ENCODE measurements at places on chromosomes 3 and 15.
A peak's percentile ranks its signal among the peaks of the same experiment; 100 is the strongest.

GRCh38 chr3:190593075-190593474 is 79.2 kb downstream of the IL1RAP start:
- no peak overlapping the region for H3K4me3 ChIP-seq
- no peaks in the 10 kb centered on the region for H3K36me3 ChIP-seq
- DNase-seq, result no peak

DNA sequence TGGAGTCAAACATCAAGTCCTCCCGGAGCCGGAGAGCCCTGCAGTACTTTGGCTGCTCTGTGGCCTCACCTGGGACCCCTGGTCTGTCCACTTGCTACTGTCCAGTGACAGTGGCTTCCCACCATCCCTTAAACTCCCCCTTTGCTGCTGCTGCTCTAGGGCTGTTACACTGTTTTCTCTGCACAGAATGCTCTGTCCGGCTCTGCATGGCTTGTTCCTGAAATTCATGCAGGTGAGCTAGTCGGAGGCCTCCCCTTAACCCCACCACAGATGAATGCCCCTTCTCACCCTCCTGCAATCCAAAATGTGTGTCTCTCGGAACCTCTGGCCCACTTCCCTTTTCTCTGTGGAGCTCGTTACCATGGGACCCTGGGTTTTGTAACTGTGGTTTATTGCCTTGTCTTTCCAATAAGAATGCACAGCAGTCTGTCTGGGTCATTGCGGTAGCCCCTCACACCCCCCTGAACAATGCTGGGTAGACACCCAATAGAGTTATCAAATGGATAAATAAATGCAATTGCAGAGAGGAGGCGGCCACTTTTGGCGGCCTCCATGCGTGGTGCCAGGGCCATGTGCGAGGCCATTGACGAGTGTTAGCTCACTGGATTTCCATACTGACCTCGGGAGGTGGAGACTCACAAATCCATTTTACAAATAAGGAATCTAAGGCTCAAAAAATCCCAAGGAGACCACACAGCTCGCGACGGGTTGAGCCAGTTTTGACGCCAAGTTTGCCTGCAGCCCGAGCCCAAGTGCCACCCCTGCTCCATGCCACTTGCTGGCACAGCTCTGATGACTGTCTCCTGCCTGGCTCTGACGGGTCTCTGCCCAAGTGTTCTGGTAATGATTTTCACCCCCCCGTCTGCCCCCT is 48.5 kb downstream of the RGMA start:
- no peak overlapping the region for H3K4me3 ChIP-seq
- DNase-seq, result no peak
- H3K27me3 ChIP-seq, result no peaks in the 10 kb centered on the region
- H3K4me1 ChIP-seq, result no peaks in the 10 kb centered on the region

- H3K4me1 ChIP-seq, result peaks cover 9% of the 10 kb centered on the region
- no peak overlapping the region for H3K27ac ChIP-seq
- no peak for DNase-seq
- H3K4me3 ChIP-seq, result no peak overlapping the region
These were observed 6.2 kb upstream of the TLR9 start for GRCh38 chr3:52231502-52232278.

DNA sequence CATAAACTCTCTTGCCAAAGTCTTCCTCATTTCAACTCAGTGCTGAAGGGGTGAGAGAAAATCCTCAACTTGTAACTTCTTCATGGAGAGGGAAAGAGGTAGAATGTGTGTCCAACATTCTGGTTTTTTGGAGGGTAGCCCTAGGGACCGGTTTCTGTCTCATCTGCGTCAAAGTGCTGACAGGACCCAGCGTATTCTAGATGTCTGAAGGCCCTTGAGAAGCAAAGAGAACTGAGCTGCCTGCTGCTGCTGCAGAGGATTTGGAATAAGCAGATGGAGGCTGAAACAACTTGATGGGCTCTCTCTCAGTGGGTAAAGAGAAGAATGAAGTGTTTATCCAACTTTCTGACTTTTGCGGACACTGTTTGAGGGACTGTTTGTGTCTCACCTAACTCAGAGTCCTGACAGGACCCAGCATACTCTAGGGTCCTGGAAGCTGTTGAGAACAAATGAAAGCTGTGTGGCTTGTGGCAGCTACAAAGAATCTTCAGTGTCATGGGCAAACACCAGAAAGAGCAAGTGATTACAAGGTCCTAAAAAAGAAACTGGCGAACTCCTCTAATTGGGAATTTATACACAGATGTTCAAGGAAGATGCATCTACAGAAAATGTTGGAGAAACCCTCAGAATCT is 174.4 kb downstream of the SI start:
- no peak for DNase-seq
- H3K4me1 ChIP-seq, result no peaks in the 10 kb centered on the region
- no peaks in the 10 kb centered on the region for H3K36me3 ChIP-seq
- H3K27me3 ChIP-seq, result no peaks in the 10 kb centered on the region
- no peak overlapping the region for H3K4me3 ChIP-seq

- H3K36me3 ChIP-seq, result no peaks in the 10 kb centered on the region
- peak overlapping the region; percentile 30 for H3K4me3 ChIP-seq
- no peak for DNase-seq
- no peaks in the 10 kb centered on the region for H3K27me3 ChIP-seq
- peaks cover 42% of the 10 kb centered on the region for H3K4me1 ChIP-seq
- H3K27ac ChIP-seq, result peak overlapping the region; percentile 52
These were observed 21.3 kb upstream of the SCAANT1 start for GRCh38 chr3:63933459-63933858.

DNA sequence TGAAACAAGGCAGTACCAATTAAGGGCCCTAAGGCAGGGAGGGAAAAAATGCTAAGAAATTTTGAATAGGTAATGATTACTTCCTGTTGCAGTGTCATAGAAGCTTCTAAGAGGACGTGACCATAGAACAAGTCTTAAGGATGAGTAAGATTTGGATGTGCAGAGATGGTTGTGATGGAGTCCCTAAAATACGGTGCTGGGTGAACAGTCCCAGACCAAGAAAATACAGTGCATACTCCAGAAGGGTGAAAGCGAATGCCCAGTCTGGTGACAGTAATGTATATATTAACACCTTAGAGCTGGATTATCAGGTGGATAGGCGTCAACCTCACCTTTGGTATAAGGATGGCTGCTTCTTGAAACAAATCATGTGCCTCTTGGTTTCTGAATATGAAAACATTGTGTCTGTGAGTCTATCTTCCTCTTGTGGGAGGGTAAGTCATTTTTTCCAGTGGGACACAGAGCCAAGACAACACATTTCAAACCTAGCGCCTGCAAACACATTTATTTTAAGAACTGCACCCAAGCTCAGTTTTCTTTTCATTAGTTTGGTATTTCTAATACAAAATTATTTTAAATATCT is 101.2 kb upstream of the TP63 start:
- H3K36me3 ChIP-seq, result no peaks in the 10 kb centered on the region
- no peaks in the 10 kb centered on the region for H3K27me3 ChIP-seq
- no peak overlapping the region for H3K4me3 ChIP-seq

GRCh38 chr3:30659270-30660130 is 53.1 kb downstream of the TGFBR2 start:
- DNase-seq, result no peak
- H3K27me3 ChIP-seq, result no peaks in the 10 kb centered on the region
- no peak overlapping the region for H3K4me3 ChIP-seq

Measured in GM12878 (cell line).